Left renal pelvis (tissue), 4 donors: ENCODE measurements at places on chromosomes 6 and 20. TPM values are rescaled to one million over a fixed set of nuclear protein-coding genes. Genes with fewer than 3 reads are reported as not detected.

Gene WFDC12
- polyA plus RNA-seq = not detected

Gene PHACTR3
- 10.7 TPM for polyA plus RNA-seq

Gene SNX3
- polyA plus RNA-seq = 300 TPM

Gene KCNK5
- polyA plus RNA-seq = 11.5 TPM

DNA sequence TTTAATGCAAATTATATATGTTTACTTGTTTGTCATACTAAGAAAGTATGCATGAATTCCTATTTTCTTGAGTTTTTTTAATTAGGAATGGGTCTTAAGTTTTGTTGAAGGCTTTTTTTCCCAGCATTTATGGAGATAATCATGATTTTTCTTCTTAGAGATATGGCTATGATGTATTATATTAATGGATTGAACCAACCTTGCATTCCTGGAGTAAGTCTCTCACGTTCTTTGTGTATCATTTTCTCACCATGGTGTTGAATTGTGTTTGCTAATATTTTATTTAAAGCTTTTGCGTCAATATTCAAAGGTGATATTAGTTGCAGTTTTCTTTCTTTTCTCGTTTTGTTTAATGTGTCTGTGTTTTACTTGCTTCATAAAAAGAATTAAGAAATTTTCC is 48.4 kb upstream of the SLC35D3 start:
- no peak for DNase-seq

DNA sequence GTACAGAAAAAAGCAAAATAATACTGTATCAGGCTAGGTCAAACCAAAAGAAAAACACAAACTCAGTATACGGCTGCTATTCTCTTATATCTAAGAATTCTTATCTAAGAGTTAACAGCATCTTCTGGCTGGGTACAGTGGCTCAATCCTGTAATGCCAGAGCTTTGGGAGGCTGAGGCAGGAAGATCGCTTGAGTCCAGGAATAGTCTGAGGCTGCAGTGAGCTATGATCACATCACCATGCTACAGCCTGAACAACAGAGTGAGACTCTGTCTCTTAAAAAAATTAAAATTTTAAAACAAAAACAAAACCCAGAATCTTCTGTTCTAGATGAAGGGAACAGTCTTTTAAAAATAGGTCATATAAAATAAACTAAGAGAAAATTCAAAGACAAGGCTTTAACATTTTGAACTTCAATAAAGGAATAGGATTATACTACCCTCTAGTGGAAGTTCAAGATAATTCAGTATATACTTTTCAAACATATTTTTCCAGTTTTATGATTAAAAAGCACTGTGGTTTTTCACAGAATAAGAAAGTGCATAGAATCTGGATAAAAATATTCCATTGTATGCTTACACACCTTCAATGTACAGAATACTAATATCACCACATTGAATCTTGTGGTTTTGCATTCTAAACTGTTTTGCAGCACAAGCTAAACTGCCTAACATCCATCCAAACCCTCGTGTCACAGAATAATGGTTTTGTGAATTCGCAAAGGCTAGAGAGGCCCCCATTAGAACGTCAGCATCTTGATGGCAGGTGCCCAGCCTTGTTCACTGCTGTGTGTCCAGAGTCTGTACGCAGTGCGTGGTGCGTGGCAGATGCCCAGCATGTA is 39.3 kb downstream of the DTNBP1 start:
- no peak for DNase-seq

DNA sequence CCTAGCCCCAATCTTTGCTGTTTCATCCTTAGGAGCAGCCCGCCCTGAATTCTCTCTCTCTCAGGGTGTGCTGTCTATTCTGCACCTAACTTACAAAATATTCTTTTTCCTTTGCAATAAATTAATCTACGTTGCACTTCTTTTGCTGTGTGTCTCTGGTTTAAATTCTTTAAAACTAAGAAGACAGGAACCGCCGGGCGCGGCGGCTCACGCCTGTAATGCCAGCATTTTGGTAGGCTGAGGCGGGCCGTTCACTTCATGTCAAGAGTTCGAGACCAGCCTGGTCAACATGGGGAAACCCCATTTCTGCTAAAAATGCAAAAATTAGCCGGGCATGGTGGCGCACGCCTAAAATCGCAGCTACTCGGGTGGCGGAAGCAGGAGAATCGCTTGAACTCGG is 148.5 kb upstream of the PRSS16 start:
- DNase-seq = no peak

- DNase-seq = no peak
Measured at GRCh38 chr20:33086052-33086722, 6.7 kb downstream of the BPIFB4 start.
